ENCODE measurements at places on chromosomes 3 and 15. TPM values are rescaled to one million over a fixed set of nuclear protein-coding genes. Genes with fewer than 3 reads are reported as not detected.

The ISLR gene
- total RNA-seq = 0.48 TPM

The XIRP1 gene
- total RNA-seq = 0.08 TPM

The ARRDC4 gene
- 4.2 TPM for total RNA-seq

The EFCAB12 gene
- not detected for total RNA-seq

The COMMD4 gene
- total RNA-seq = 119 TPM

The XCR1 gene
- total RNA-seq = not detected

The CADM2 gene
- 0.14 TPM for total RNA-seq

The ACTC1 gene
- not detected for total RNA-seq

The PPP2R3A gene
- total RNA-seq = 14.3 TPM

The STAB1 gene
- total RNA-seq = 1.1 TPM

The NRROS gene
- 2.5 TPM for total RNA-seq

The SLC24A5 gene
- total RNA-seq = not detected

The SH2D7 gene
- not detected for total RNA-seq

Data from kidney epithelial cell (primary cell).